ENCODE measurements at places on chromosomes 2 and 18. TPM values are rescaled to one million over a fixed set of nuclear protein-coding genes. Genes with fewer than 3 reads are reported as not detected.

SAG gene
- 2.9 TPM for total RNA-seq

GREB1 gene
- 7.6 TPM for total RNA-seq

TMBIM1 gene
- 225 TPM for total RNA-seq

ALPP gene
- total RNA-seq = not detected

SGPP2 gene
- total RNA-seq = 13.0 TPM

ASB3 gene
- total RNA-seq = 11.4 TPM

IL1B gene
- 2.6 TPM for total RNA-seq

- H3K4me3 ChIP-seq = no peak overlapping the region
- H3K36me3 ChIP-seq = no peaks in the 10 kb centered on the region
- H3K27me3 ChIP-seq = no peaks in the 10 kb centered on the region
- no peak for DNase-seq
- H3K4me1 ChIP-seq = no peaks in the 10 kb centered on the region
These were observed 79.7 kb downstream of the AGAP1 start for GRCh38 chr2:235573331-235574221.

DNA sequence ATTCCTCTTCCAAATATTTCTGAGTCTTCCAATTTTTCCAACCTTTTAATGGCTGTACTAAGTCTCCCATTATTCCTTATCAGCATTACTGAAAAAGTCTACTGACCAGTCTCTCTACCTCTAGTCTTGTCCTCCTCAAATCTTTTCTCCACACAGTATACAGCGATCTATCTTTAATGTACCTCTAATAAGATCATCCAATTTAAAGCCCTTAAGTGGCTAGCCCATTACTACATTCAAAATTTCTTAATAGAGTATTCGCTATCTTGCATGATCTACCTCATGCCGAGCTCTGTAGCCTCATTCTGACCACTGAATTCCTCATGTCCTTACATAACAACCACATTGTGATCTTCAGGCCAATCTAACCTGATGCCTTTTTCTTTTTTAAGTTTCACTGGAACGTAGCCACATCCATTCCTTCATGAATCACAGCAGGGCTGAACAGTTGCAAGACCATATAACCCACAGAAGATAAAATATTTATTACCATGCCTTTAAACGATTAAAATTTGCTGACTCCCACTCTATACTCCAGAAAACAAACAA lies 57.9 kb downstream of the SLC66A3 start:
- H3K36me3 ChIP-seq = peaks cover 63% of the 10 kb centered on the region
- no peaks in the 10 kb centered on the region for H3K4me1 ChIP-seq
- H3K4me3 ChIP-seq = no peak overlapping the region
- no peak for DNase-seq
- no peaks in the 10 kb centered on the region for H3K27me3 ChIP-seq

DNA sequence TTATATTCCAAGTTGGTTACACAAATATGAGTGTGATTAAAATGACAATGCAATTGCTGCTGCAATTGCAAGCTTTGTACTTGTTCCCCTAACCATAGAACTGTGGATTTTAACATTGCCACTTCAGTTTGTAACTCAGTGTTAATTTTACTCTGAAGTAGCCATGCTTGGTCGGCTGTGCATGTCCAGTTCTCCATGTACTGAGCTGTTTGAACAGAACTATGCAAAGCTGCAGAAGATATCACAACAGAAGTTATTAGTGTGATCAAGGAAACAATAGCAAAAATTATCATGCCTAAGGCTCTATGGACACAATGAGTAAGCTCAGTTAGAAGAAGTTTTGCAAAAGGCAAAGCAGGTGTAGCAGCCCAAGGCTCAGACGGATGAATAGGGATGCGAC lies 45.3 kb downstream of the CXCR4 start:
- no peak for DNase-seq
- H3K4me1 ChIP-seq = no peaks in the 10 kb centered on the region
- H3K27ac ChIP-seq = no peak overlapping the region
- H3K4me3 ChIP-seq = no peak overlapping the region
- no peaks in the 10 kb centered on the region for H3K27me3 ChIP-seq

GRCh38 chr18:11178951-11179549 lies 29.7 kb upstream of the PIEZO2 start:
- no peaks in the 10 kb centered on the region for H3K4me1 ChIP-seq
- no peak overlapping the region for H3K27ac ChIP-seq
- H3K4me3 ChIP-seq = no peak overlapping the region
- peak; percentile 86 for DNase-seq

DNA sequence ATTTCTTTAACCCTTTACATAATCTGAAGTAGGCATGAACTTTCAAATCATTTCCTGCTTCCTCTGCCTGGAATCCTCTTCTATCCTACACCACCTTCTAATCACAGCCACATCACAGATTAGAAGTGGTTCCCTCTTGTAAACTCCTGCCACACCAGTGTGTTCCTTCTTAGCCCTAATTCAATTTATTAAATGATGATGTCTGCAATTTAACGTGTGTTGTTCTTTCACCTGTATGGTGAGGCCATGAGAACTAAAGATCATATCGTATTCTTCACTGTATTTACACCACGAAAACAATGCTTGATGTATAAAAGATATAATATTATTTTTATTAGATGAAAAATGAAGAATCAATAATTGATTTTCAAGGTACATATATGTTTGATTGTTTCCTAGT lies 494.3 kb downstream of the EPHA4 start:
- H3K36me3 ChIP-seq = no peaks in the 10 kb centered on the region
- H3K4me3 ChIP-seq = no peak overlapping the region
- no peak for DNase-seq
- H3K27ac ChIP-seq = no peak overlapping the region
- H3K27me3 ChIP-seq = no peaks in the 10 kb centered on the region
- peaks cover 3% of the 10 kb centered on the region for H3K4me1 ChIP-seq

GRCh38 chr18:23673725-23674124 lies 11.0 kb upstream of the ANKRD29 start:
- no peak overlapping the region for H3K4me3 ChIP-seq
- no peaks in the 10 kb centered on the region for H3K27me3 ChIP-seq
- H3K4me1 ChIP-seq = peaks cover 5% of the 10 kb centered on the region
- H3K27ac ChIP-seq = no peak overlapping the region
- DNase-seq = no peak

- H3K4me1 ChIP-seq = no peaks in the 10 kb centered on the region
- no peak overlapping the region for H3K4me3 ChIP-seq
- H3K36me3 ChIP-seq = no peaks in the 10 kb centered on the region
- DNase-seq = no peak
- H3K27ac ChIP-seq = no peak overlapping the region
These were observed 101.1 kb downstream of the SH3YL1 start for GRCh38 chr2:162473-163382.

- H3K4me1 ChIP-seq = no peaks in the 10 kb centered on the region
- H3K4me3 ChIP-seq = no peak overlapping the region
- H3K36me3 ChIP-seq = no peaks in the 10 kb centered on the region
- no peak for DNase-seq
- H3K27me3 ChIP-seq = no peaks in the 10 kb centered on the region
These were observed 45.9 kb downstream of the WIPF1 start for GRCh38 chr2:174551697-174552096.

DNA sequence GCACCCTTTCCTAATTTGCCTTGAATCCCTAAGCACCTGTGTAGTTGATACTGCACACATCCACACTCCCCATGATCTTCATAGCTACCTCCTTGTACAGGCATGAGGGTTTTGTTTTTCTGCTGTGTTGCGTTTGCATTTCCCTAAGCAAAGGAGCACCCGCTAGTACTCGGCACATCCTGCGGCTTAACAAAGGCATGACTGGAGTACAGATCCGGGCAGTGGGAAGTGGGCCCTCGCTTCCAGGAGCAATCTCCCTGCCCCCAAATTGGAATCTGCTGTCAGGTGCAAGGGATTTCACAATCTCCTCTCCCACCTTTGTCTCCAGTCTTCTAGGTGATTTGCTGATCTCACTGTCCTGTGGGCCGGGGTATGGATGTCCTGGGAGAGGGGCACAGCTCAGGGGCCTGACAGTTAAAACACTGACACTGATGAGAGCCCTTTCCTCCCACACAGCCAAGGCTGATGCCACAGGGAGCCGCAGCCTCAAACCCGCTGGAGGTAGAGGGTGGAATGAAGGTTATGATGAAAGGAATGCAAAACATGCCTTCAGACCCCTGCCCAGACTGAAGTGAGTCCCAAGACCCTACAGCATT lies 98.7 kb upstream of the THOC1 start:
- no peak overlapping the region for H3K27ac ChIP-seq
- DNase-seq = no peak
- no peaks in the 10 kb centered on the region for H3K4me1 ChIP-seq
- H3K27me3 ChIP-seq = no peaks in the 10 kb centered on the region

- H3K27ac ChIP-seq = no peak overlapping the region
- no peaks in the 10 kb centered on the region for H3K4me1 ChIP-seq
- no peaks in the 10 kb centered on the region for H3K27me3 ChIP-seq
- H3K36me3 ChIP-seq = peaks cover 10% of the 10 kb centered on the region
- no peak for DNase-seq
These were observed 9.4 kb downstream of the INSIG2 start for GRCh38 chr2:118097657-118098056.

DNA sequence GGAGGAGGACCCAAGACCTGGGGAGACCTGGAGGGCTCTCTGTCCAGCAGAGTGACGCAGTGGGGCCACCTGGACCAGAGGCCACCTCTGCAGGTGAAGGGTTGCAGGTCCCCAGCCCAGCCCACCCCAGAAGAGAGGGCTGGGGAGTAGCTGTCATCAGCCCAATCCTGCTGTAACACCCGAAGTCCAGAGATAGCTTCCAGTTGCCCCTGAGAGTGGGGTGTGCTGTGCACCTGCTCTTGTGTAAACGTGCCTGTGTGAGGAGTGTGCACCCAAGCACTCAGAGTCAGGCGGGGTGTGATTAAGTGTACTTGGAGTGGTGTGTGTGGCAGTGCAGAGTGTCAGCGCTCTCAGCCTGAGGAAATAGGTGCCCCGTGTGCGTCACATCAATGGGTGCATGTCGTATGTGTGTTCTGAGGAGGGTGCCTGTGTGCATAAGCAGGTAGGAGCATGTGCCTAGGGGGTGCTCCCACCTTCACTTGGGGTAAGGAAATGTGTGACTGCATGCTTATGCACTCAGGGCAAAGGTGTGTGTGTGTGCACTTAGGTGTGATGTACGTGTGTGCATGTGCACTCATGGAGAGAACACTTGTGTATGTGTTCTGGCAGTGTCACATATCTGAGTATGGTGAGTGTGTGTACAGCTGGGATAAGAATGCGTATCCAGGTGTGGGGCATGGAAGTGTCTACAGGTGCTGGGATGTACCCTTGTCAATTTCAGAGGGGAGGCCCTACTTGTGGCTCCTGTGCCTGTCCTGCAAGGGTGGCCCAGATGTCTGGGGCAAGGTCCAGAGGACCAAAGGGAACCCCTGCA lies 672 bp downstream of the ATP6V1B1 start:
- no peak for DNase-seq
- H3K4me3 ChIP-seq = no peak overlapping the region
- no peaks in the 10 kb centered on the region for H3K4me1 ChIP-seq
- H3K27ac ChIP-seq = no peak overlapping the region

DNA sequence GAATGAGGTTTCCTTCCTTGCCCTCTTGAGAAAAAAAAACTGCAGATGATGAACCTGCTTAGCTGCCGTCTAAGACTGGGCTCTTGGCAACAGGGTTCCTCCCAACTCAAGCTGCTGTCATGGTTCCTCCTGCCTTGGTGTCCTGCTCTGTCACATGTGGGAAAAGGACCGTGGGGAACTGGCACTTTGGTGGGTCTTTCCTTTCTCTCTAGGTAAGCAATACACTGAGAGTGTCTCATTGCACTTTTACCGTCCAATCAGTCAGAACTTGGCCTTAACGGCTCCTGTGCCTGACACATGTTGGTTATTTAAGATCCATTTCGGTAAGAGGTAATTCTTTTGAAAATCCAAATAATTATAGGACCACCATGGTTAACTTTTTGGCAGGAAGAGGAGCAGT lies 60.8 kb upstream of the RNF152 start:
- no peaks in the 10 kb centered on the region for H3K4me1 ChIP-seq
- no peak overlapping the region for H3K27ac ChIP-seq
- no peak overlapping the region for H3K4me3 ChIP-seq
- H3K27me3 ChIP-seq = no peaks in the 10 kb centered on the region
- DNase-seq = no peak
- H3K36me3 ChIP-seq = no peaks in the 10 kb centered on the region

- no peaks in the 10 kb centered on the region for H3K4me1 ChIP-seq
- no peaks in the 10 kb centered on the region for H3K27me3 ChIP-seq
- H3K4me3 ChIP-seq = no peak overlapping the region
- DNase-seq = no peak
These were observed 66.8 kb downstream of the POLE4 start for GRCh38 chr2:75025216-75025615.

DNA sequence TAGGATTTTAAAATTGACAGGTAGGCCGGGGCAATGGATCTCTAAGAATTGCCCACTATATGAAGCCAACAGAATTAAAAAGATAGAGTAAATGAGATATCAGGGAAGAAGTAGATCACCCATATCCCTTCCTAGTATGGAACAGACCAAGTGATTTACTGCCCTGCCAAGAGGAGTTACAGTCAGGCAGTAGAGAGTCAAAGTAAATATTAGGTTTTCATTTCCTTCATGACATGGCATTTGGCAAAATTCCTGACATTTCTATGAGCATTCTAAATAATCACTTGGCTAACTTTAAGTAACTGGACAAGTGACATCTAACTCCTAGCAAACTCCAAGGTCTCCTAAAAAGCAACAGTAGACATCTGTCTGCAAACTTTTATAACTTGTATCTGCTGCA lies 33.5 kb downstream of the GALNT5 start:
- H3K27ac ChIP-seq = no peak overlapping the region
- no peaks in the 10 kb centered on the region for H3K27me3 ChIP-seq
- H3K36me3 ChIP-seq = no peaks in the 10 kb centered on the region
- H3K4me1 ChIP-seq = no peaks in the 10 kb centered on the region
- H3K4me3 ChIP-seq = no peak overlapping the region

DNA sequence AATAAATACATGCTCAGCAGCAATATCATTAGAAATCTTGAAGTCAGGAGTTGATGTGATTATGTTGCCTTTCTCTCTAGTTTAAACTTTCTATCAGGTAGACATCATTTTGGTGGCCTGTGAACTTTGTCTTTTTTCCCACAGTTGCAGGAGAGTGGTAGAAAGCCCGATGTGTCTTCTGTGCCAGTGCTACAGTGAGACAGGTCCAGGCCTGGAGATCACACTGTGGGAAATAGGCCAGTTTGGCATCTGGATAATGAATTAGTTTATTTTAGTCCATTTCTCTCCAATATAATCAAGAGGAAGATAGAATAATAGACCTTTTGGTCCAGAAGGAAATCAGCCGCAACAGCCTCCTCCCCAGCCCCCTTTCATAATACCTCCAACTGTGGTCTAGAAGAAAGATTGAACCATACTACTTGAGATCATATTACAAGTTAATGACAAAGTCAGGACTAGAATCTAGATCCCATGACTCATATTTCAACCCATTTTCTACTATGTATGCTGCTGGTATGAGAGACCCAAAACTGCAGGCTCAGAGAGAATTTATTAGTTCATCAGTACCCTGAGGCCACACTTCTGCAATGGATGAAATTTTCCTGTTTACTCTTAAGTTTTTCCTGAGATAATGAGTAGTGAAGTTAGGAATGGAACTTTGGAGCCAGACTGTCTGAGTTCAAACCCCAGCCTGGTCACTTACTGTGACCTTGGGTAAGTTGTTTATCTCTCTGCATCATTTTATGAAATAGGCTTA lies 20.6 kb downstream of the KCMF1 start:
- no peak overlapping the region for H3K4me3 ChIP-seq
- H3K27me3 ChIP-seq = no peaks in the 10 kb centered on the region
- no peaks in the 10 kb centered on the region for H3K4me1 ChIP-seq
- no peak for DNase-seq
- no peaks in the 10 kb centered on the region for H3K36me3 ChIP-seq

Data from right atrium auricular region (tissue), 2 donors.